NCI-H446 treated with DMSO at 0.1 percent for 48 hours (cell line): ENCODE measurements at places on chromosomes 13 and 19.

DNA sequence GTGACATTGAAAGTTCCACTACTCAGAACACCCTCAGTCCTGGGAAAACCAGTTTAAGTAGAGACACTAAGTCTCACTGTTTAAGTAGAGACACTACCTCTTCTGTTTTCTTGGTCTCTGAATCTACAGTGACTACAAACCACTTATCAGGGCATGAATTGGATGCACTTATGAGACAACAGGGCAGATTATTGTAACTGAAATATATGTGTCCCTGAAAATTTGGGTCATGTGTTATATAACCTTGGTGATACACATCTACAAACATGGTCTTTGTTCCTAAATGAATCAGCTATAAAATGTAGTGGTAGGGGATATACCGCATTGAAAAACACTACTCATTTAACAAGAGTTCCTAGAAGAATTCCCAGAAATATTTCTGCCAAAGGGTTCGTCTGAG is 55.7 kb downstream of the SERP2 start:
- no peak for DNase-seq

- no peak for DNase-seq
Observed at GRCh38 chr13:80690208-80690607, 349.3 kb upstream of the SPRY2 start.

DNA sequence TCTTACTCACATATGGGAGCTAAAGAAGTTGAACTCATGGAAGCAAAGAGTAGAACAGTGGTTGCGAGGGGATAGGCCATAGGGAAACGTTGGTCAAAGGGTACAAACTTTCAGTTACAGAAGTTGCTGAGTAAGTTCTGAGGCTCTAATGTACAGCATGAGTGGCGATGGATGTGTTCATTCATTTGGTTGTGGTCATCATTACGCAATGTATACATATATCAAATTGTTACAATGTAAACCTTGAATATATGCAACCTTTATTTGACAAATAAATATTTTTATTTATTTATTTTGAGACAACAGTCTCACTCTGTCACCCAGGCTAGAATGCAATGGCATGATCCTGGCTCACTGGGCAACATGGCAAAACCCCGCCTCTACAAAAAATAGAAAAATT is 38.7 kb downstream of the ZIC5 start:
- DNase-seq = no peak

DNA sequence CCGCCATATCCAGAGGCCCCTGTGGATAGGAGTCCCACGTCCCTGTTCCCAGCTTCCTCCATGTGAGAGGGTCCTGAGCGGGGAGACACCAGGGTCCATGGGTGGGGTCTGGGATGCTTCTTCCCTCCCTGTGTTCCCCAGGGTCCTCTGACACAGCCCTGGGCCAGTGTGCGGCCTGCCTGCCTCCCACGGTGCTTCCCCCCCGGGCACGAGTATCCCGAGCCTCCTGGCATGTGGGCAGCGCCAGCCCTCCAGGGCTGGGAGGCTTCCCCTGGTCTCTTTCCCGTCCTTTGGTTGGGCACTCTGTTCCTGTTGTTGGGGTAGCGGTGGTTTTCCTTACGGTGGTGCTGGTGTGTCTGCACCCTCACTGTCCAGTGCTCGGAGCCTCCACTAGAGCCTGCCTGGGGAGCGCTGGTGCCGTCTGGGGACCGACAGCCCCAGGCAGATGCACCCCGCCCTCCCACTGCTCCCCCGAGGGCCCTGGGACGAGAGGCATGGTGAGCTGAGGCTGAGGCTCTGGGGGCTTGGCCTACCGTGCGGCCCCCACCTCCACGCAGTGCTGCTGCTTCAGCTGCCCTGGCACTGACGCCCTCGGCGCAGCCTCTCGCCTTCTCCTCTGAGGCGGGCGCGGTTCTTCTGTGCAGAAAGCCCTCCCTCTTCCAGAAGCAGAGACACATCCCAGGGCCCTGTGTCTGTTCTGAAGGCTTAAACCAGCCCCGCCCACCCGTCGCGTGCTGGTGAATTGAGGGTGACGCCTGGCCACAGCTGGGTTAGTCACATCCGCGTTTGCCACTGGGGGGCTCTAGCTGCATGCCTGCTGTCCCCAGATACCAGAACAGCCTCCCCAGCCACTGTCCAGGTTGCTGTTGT is 27.9 kb downstream of the PLEKHJ1 start:
- DNase-seq = no peak

DNA sequence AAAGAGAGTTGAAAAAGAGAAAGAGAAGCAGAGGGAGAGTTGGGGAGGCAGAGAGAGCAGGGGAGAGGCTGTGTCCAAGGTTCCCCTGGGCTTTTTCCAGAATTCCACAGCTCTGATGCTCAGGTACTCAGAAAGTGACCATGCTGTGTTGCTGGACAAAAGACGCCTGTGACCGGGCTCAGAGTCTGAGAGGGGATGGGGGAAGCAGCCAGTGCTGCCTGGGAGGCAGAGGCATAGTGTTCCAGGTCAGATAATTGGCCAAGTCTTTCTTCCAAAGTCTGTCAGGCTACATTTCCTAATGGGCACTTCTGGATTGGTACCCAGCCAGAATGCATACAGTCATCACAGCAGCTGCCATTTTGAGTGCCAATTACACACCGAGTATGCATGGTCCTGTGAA is 86.1 kb downstream of the PTPRS start:
- peak; percentile 25 for DNase-seq

DNA sequence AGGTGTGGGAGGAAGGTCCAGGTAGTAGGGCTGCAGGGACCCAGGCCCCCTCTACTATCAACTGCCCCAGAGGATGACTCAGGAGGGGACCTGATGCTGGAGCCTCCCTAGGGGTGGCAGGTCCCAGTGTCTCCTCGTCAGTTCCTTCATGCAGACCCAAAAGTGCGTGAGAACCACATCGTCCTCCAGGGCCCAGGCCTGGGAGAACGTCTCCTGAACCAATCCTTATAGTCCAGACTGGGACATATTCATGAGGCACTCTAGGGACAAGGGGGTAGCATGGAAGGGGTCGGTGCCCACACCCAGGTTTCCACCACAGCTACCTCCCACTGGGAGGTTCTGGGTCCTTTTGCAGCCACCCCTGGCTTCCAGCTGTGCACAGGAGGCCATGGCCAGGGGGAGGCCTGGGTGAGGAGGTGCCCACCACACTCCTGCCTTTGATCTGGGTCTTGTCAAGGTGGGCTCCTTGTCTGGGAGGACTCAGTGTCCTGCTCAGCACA is 38.0 kb upstream of the TPM4 start:
- DNase-seq = no peak

DNA sequence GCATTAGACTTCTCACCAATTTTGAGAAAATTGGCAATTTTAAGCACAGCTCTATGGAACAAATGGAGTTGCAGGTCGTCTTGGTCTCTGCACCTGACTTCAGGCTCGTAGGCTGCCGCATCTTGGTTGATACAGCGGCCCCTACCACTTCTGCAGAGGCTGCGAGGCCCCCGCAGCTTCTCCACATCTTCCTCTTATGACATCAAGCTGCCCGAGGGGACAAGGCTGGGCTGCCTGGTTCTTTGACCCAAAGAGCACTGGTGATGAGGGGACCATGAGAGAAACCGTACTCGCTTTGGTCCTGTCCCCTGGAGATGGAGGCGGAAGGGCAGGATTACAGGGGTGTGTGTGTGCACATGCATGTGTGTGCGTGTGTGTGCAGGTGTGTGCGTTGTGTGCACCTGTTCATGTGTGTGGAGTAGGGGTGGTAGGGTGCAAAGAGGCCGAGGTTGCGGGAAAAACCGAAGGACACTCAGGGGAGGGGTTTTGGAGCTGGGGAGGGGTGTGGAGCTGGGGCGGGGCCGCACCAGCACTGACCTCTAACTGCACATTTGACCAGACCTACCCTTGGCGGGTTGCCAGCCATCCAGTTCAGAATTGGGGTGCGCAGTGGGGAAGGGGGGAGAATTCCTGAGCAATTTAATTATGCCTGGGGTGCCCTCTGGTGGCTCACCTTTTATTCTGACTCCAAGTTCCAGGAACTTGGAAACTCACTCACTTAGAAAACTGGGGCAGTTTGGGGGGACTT is 65.1 kb upstream of the ARHGEF7 start:
- no peak for DNase-seq

DNA sequence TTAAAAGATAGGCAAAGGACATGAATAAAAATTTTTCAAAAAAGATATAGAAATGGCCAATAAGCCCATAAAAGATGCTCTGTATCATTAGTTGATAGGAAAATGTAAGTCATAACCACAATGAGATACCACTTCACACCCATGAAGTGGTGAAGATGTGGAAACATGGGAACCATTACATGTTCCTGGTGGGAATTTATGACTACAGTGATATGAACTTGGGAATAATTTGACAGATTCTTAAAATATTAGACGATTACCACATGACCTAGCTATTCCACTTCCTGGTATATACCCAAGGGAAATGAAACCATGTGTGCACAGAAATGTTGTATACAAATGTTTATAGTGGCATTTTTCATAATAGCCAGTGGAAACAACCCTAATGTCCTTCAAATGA is 232.2 kb downstream of the GGACT start:
- no peak for DNase-seq

DNA sequence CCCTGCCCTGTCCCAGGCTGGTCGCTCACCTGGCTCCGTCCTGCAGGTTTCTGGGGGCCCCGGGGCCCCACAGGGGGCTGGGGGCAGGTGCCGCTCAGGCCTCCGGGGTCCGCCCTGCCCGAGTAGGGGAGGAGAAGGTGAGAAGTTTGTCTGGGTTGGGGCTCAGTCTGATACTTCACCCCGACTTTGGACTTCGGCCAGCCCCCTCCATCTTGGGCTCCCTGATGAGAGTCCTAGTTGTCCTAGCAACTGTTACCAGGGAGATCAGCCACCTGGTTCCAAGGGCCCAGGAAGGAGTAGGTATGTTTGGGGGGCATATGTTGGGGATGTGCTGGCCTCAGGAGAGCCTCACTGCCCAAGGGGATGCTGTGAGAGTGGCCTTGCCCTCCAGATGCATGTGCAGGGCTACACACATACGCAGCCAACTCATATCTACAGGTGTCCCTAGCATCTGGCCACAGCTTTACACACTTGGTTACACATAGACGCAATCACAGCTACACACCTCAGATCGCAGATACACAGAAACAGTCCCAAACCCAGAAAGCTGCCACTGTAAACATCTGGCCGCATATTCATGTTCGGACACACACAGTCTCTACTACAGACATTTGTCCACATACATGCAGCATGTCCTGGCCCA is 3.4 kb downstream of the NUMBL start:
- no peak for DNase-seq

DNA sequence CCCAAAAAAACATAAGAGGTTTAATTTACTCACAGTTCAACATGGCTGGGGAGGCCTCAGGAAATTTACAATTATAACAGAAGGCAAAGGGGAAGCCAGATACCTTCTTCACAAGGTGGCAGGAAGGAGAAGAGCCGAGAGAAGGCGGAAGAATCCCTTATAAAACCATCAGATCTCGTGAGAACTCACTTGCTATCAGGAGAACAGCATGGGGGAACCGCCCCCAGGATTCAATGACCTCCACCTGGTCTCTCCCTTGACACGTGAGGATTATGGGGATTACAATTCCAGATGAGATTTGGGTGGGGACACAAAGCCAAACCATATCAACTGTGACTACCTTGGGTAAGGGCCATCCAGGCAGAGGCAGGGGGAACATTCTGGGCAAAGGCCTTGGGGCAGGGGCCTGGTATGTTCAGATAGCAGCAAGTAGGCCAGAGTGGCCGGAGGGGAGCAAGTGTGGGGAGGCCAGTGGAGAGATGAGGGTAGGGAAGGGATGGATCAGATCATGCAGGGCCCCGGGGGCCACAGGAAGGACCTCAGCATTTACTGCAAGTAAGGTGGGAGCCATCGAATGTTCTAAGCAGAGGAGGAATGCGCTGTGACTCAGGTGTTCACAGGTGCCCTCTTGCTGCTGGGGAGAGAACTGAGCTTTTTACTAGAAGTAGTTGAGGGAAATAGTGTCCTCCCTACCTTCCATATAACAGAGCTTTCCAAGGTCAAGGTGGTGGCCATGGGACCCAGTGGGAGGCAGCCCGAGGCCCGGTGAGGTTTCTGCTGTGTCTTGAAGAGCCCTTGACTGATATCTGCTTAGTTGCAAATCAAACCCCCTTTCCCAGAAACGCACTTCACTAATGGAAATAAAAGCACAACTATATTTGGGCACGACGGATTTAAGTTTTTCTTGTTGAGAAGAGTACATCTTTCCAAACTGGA is 18.0 kb downstream of the RAB3D start:
- no peak for DNase-seq

DNA sequence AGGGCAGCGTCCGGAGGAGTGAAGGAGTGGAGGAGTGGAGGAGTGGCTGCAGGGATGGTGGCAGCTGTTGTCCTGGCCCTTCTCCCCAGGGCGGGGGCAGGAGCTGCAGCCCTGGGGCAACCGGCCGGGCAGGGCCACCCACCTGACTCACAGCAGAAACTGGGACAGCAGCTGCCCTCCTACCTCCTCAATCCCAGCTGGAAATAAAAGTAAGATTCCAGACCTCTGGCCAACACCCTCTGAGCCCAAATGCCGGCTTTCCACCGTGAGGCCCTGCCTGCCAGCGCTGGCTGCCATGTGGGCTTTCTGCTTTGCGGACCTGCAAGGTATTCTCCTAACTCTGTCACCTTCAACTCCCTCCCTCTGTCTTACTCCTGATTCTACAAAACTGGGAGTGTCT is 3.3 kb upstream of the CLPP start:
- DNase-seq = no peak

GRCh38 chr19:39194832-39195542 is 1.8 kb upstream of the NCCRP1 start:
- DNase-seq = no peak

- DNase-seq = no peak
Observed at GRCh38 chr19:42376177-42376555, 13.9 kb downstream of the CNFN start.

- no peak for DNase-seq
Observed at GRCh38 chr19:51136851-51137551, 5.1 kb upstream of the SIGLEC7 start.

DNA sequence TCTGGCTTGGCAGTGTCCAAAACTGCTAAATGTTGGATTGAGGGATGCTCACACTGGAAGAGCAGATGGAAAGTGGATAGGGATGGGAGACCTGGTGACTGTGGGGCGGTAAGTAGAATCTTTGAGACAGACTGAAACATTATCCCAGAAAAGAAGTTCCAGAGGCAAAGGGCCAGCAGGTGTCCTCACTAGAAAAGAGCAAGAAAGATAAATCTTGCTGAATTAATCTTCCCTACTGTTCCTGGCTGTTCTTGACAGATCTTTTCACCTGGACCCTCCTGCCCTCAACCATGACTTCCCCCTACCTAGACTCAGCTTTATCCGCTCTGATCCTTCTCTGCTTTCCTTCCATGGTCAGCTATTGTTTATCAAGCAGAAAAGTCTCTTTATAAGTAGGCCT is 35.0 kb upstream of the FRY start:
- no peak for DNase-seq

- DNase-seq = no peak
Observed at GRCh38 chr13:78540058-78540457, 63.3 kb downstream of the POU4F1 start.
